ENCODE measurements at places on chromosomes 2 and 18. TPM values are rescaled to one million over a fixed set of nuclear protein-coding genes. Genes with fewer than 3 reads are reported as not detected.

DNA sequence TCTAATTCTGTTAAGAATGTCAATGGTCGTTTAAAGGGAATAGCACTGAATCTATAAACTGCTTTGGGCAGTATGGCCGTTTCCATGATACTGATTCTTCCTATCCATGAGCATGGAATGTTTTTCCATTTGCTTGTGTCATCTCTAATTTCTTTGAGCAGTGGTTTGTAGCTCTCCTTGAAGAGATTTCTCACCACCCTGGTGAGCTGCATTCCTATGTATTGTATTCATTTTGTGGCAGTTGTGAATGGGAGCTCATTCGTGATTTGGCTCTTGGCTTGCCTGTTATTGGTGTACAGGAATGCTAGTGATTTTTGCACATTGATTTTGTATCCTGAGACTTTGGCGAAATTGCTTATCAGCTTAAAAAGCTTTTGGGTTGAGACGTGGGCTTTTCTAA lies 38.3 kb upstream of the WDR75 start:
- no peaks in the 10 kb centered on the region for H3K36me3 ChIP-seq
- H3K27ac ChIP-seq = no peak overlapping the region
- no peaks in the 10 kb centered on the region for H3K27me3 ChIP-seq
- no peak overlapping the region for H3K4me3 ChIP-seq

DNA sequence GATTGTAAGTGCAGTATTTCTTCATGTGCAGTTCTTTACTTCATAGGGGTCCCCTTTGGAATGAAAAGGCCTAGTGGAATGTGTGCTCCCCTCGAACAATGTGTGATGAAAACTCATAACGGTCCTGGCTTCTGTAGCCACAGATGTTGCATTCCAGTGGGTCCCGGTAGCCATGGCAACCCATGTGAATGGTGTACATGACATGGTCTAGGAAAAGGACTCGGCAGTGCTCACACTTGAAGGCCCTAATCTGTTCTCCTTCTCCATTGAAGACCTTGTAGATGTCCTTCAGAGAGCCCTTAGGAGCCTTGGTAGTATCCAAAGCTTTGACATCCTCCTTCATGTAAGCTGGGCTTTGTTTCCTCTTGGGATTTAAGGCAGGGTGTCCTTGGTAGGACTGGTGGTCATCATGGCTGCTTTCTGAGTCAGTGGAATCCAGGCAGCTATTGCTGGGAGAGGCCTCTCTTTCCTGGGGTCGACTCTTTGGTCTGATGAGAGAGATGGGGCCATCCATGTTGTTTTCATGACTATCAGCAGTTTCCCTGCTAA lies 144.0 kb downstream of the IKZF2 start:
- H3K36me3 ChIP-seq = peaks cover 3% of the 10 kb centered on the region
- DNase-seq = no peak
- no peaks in the 10 kb centered on the region for H3K4me1 ChIP-seq
- H3K27me3 ChIP-seq = no peaks in the 10 kb centered on the region
- H3K4me3 ChIP-seq = no peak overlapping the region
- no peak overlapping the region for H3K27ac ChIP-seq

DNA sequence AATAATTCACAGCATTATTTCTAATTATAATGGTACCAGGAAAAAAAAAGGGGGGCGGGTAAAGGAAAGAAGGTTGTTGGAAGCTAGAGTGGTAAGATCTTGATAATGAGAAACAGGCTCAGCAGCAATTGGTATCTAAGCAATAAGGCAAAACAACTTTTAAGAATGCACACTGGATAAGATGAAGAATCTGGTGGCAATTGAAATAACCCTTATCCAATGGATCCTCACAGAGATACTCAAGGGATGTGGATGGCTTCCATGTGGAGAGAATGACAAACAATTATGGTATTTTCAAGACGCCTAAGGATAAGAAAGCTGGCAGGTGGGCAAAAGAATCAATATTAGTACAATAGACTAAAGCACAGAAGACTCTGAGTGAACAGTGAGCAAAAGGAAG lies 153.6 kb downstream of the UPP2 start:
- H3K36me3 ChIP-seq = no peaks in the 10 kb centered on the region
- no peaks in the 10 kb centered on the region for H3K27me3 ChIP-seq
- no peak overlapping the region for H3K27ac ChIP-seq
- H3K4me1 ChIP-seq = no peaks in the 10 kb centered on the region
- H3K4me3 ChIP-seq = no peak overlapping the region

DNA sequence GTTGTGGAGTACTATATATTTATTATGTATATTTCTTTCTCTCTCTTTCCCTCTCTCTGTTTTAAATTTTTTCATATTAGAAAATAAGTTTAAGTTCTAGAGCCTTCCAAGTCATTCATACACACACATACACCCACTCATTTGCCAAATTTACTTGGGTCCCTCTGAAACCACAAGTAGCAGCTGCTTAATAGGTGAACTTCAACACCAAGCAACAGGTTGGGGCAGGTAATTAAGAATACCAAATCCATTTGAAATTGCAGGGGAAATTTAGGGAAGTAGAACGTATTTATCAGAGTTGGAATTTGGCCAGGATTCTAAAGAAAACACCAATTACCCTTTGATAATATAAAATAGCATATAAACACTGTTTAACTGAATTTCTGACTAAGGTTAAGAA lies 75.0 kb upstream of the RBBP8 start:
- no peak overlapping the region for H3K4me3 ChIP-seq
- H3K4me1 ChIP-seq = no peaks in the 10 kb centered on the region
- no peak overlapping the region for H3K27ac ChIP-seq
- no peaks in the 10 kb centered on the region for H3K27me3 ChIP-seq

GRCh38 chr18:42882122-42882521 lies 233.4 kb downstream of the RIT2 start:
- H3K36me3 ChIP-seq = no peaks in the 10 kb centered on the region
- no peaks in the 10 kb centered on the region for H3K27me3 ChIP-seq
- no peak overlapping the region for H3K4me3 ChIP-seq
- H3K4me1 ChIP-seq = no peaks in the 10 kb centered on the region
- no peak overlapping the region for H3K27ac ChIP-seq
- no peak for DNase-seq

DNA sequence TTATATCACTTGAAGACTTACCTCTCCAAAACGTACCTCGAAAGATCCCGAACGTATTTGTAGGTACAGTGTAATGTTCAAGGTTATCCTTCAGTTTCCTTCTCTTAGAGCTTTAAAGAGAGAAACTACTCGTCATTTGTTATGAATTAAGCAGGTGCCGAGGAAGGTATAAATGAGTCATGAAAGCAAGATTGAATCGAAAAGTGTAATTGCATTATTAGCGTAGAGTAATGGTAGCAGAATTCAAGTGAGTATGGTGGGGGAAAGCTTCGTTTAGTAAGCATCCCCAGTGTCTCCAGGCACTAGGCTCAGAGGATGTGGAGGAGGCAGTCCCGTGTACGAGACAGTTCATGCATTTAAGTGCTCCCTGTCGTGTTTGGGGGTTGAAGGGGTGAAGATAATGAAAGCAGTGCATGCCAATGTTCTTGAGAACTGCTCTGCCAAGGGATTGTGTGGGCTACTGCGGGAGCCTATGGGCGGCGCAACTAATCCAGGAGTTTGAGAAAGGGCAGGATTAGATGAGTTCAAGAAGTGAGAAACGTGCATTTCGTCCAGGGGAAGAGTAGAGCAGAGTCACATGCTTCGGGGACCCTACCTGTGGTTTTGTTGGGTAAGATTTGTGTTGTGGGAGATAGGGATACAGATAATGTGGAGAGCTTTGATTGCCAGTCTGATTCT lies 858 bp downstream of the POLR1B start:
- H3K4me3 ChIP-seq = peak overlapping the region; percentile 36
- no peak overlapping the region for H3K27ac ChIP-seq
- no peak for DNase-seq
- no peaks in the 10 kb centered on the region for H3K4me1 ChIP-seq
- no peaks in the 10 kb centered on the region for H3K27me3 ChIP-seq

DNA sequence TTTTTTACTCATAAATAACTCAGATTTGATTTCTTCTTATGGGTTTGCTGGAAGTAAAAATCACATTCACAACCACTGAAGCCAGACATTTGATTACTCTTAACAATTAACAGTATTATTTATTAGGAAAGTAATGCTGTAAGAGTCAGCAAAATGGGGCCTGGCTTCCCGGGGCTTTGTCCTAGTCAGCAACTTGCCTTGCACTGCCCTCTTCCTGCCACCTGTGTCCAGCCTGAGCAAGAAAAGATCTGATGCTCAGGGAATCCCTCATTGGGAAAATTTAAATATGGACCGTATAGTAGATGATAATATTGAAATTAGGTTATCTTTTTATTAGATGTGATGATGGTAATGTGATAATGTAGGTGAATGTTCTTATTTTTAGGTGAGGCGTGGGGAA lies 30.8 kb upstream of the ACYP2 start:
- H3K27me3 ChIP-seq = no peaks in the 10 kb centered on the region
- no peak for DNase-seq
- H3K4me1 ChIP-seq = peaks cover 6% of the 10 kb centered on the region
- H3K4me3 ChIP-seq = no peak overlapping the region
- no peaks in the 10 kb centered on the region for H3K36me3 ChIP-seq

DNA sequence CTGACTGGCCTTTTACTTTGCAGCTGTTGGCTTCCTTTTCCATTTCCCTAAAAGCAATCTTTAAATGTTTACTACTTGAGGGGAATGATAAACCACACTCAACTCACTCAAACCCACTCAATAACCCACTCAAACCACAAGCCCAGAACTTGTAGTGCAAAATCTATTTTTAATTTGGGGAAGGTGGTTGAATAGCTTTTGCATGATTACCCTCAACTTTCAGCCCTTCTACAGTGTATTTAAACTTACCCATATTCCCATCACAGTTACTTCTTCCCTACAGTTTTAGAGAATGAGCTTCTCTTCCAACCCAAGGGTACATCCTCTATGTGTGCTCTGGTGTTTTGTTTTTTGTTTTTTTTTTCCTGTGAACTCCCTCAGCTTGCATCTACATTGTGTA lies 636.1 kb downstream of the TDRD15 start:
- no peak overlapping the region for H3K27ac ChIP-seq
- H3K4me3 ChIP-seq = no peak overlapping the region
- no peaks in the 10 kb centered on the region for H3K27me3 ChIP-seq
- DNase-seq = no peak
- no peaks in the 10 kb centered on the region for H3K4me1 ChIP-seq
- H3K36me3 ChIP-seq = no peaks in the 10 kb centered on the region

DNA sequence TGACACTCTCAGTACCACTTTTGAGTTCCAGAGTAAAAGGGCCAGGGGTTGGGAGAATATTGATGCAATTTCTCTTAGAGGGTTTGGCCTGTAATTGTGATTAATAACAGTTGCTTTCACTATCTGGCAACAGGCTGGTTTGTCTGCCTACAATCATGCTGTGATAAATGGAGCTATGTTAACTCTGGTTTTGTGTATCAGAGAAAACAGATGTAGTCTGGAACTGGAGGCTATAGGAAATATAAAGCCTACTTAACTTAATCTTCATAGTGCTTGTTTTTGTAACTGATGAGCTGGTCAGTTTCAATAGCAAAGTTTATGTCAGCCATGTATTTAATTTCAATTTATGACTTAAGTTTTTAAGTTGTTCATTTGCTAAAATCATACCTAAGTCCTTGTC lies 138.0 kb downstream of the AGPS start:
- H3K4me1 ChIP-seq = no peaks in the 10 kb centered on the region
- no peak for DNase-seq
- H3K27ac ChIP-seq = no peak overlapping the region
- H3K36me3 ChIP-seq = peaks cover 2% of the 10 kb centered on the region
- no peak overlapping the region for H3K4me3 ChIP-seq

DNA sequence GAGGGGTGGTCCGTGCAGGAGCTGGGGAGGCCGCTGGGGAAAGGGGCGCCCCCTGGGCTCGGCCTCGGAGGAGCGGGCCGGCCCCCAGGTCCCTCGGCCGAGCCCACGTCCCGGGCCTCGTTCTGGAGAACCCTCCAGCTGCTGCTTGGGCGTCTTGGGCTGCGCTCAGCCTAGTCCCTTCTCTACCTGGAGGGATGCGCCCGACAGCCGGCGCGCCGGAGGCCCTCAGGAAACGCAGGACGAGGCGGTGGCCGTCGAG lies 293 bp upstream of the D2HGDH start:
- H3K27me3 ChIP-seq = no peaks in the 10 kb centered on the region
- no peak overlapping the region for H3K4me3 ChIP-seq
- no peaks in the 10 kb centered on the region for H3K4me1 ChIP-seq
- H3K36me3 ChIP-seq = no peaks in the 10 kb centered on the region

GRCh38 chr2:169961911-169962310 lies 134.7 kb downstream of the UBR3 start:
- no peaks in the 10 kb centered on the region for H3K27me3 ChIP-seq
- H3K27ac ChIP-seq = no peak overlapping the region
- no peaks in the 10 kb centered on the region for H3K4me1 ChIP-seq
- H3K4me3 ChIP-seq = no peak overlapping the region
- peak; percentile 67 for DNase-seq
- H3K36me3 ChIP-seq = peaks cover 2% of the 10 kb centered on the region

GRCh38 chr18:44128365-44128764 lies 552.3 kb upstream of the SETBP1 start:
- DNase-seq = no peak
- no peaks in the 10 kb centered on the region for H3K4me1 ChIP-seq
- no peaks in the 10 kb centered on the region for H3K27me3 ChIP-seq
- no peak overlapping the region for H3K4me3 ChIP-seq

DNA sequence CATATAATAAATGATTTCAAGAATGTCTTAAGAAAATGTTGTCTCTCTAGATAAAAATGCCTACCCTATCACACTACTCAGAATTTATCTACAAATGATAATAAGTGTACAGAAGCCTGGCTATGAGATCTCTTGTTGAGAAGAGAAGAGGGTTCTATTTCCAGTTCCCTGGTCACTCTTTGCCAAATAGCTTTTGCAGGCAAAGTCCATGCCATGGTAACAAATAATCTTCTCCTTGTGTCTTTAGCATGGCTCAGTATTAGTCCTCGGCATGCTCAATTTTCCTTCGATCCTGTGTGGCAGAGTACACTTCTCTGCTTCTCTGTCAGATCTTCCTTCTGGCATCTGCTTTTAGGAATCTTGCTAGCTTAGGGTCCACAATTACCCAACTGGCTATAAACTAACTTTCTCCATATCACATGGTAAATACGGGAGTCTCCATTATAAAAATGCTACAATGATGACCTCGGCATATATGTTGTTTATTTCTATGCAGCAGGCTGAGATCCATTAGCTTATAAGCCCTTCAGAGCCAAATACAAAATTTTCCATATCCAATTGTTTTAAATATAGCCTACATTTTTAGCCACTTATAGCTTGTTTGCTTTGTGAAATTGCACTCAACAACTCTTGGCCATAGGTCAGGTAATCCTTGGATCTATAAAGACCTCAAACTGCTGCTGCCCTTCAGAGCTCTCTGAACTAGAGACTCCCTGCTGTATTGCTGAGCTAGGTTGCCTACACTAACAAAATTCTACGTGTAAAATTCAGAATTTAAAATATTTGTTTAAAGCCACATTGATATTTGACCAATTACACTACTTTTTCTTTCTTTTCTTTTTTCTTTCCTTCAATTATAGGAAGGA lies 157.5 kb downstream of the FSIP2 start:
- DNase-seq = no peak
- H3K36me3 ChIP-seq = no peaks in the 10 kb centered on the region
- H3K27me3 ChIP-seq = no peaks in the 10 kb centered on the region
- no peak overlapping the region for H3K27ac ChIP-seq
- no peak overlapping the region for H3K4me3 ChIP-seq
- H3K4me1 ChIP-seq = no peaks in the 10 kb centered on the region

Gene SPHKAP
- 0.18 TPM for total RNA-seq

Gene NGEF
- 2.3 TPM for total RNA-seq

Gene KCNF1
- total RNA-seq = not detected

Gene ASXL3
- total RNA-seq = 5.1 TPM

Gene PMAIP1
- 0.24 TPM for total RNA-seq

Gene NR4A2
- 62.0 TPM for total RNA-seq

Gene IFT172
- 45.7 TPM for total RNA-seq

Measured in aorta (tissue), 5 donors.